Dorsolateral prefrontal cortex (tissue), 122 donors: ENCODE measurements at places on chromosomes 2 and 18. TPM values are rescaled to one million over a fixed set of nuclear protein-coding genes. Genes with fewer than 3 reads are reported as not detected.

The ADRA2B gene
- 0.63 TPM for total RNA-seq

The SMARCAL1 gene
- total RNA-seq, result 28.4 TPM

The CDK15 gene
- 0.10 TPM for total RNA-seq

The PROC gene
- 0.80 TPM for total RNA-seq

The THUMPD2 gene
- total RNA-seq, result 12.8 TPM

The IRS1 gene
- 14.7 TPM for total RNA-seq

The ELAC1 gene
- total RNA-seq, result 12.2 TPM

The SPATA3 gene
- total RNA-seq, result not detected

The MC5R gene
- total RNA-seq, result not detected
